ENCODE measurements at places on chromosomes 2 and 18. TPM values are rescaled to one million over a fixed set of nuclear protein-coding genes. Genes with fewer than 3 reads are reported as not detected.

GRCh38 chr2:237486819-237487448 is at the start of gene MLPH:
TSS of gene MLPH (plus strand) at chr2:237487251. CDS start at chr2:237493427, 6,176 bp downstream.
- no peak for DNase-seq

GALNT3 gene
- total RNA-seq = 0.34 TPM

GRCh38 chr2:242034138-242034537 is 164.6 kb downstream of the RTP5 start:
- no peak for DNase-seq

GRCh38 chr2:182763311-182763912 is 47.4 kb downstream of the DNAJC10 start:
- peak; percentile 70 for DNase-seq
